Vagina (tissue), 2 donors: ENCODE measurements at places on chromosomes 11 and 22.

DNA sequence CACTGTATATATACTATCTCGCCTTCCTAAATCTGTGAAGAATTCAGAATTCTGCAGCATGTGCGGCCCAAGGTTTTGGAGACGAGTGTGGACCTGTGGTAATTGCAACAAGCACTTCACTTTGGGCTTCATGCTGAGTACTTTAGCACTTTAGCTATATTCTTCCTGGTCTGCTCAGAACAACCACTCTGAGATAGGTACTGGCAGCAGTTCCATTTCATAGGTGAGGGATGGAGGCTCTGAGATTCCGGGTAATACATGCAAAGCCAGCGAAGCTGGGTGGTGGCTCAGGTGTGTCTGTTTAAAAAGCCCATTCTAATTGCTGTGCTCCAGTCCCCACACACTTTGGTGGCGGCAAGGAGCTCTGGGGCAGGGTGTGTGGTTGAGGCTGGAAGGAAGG lies 6.4 kb downstream of the ELF5 start:
- DNase-seq: no peak

DNA sequence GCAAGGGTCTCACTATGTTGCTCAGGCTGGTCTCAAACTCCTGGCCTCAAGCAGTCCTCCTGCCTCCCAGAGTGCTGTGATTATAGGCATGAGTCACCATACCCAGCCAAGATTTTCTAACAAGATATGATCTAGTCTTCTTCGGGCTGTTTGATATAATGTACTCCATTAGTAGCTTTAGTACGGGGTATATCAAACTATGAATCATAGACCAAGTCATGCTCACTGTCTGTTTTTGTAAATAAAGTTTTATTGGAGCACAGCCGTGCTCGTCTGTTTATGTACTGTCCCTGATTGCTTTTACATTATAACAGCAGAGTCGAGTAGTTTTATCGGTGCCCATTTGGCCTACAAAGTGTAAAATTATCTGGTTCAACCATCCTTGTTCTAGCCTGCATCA lies 43.9 kb upstream of the GRIK4 start:
- DNase-seq: no peak

DNA sequence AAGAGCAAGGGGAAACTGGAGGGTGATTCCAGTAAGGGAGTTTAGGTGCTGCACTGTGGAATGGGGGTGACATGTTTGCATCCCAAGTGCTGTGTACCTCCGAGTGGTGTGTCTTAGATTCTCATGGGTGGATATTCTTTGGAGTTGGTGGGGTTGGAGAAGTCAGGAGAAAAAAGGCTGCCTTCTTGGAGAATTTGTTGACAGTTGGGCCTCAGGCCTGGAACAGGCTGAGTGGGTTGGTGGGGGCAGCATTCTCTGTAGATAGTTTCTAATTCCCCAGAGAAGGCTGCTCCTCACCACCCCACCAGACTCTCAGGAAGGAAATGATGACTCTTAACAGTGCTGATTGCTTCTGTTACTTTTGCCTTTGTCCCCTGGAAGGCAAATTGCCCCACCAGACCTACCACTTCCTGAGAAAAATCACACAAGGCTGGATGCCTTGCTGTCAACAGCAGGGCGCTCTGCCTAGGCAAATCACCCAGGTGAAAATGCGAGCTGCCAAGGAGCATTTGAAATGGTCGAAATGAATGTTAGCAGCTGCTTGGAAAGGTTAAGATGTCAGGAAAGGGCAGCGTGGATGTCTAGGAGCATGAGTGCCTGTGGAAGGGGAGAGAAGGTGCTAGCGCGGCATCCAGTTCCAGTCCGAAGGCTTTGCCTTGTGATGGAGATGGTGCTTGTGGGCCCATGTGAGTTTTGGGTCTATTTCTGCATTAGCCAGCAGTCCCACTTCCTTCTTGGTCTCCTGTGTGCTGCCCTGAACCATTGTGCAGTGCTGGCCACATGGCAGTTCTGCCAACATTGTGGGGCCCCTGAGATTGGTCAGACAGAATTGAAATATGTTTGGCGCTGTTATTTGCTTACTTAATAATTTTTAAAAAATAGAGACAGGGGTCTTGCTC lies 29.7 kb upstream of the SORL1-AS1 start:
- DNase-seq: peak; percentile 82

DNA sequence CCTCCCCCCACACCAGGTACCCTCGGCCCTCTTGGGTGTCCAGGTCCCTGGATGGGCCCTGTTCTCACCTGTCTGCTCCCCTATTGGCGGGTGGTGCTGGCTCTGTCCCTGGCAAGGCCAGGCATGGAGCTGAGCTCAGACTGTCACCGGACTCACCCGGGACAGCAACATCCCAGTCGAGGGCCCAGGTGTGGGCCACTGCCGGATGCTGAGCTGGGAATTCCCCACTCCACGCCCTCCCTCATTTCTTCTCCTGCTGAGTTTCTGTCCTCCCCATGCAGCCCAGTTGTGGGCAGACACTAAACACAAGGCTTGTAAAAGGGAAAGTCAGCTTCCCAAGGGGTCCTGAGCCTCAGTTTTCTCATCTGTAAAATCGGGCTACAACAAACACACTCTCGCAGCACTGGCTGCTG lies 2.0 kb upstream of the AP5B1 start:
- no peak for DNase-seq

DNA sequence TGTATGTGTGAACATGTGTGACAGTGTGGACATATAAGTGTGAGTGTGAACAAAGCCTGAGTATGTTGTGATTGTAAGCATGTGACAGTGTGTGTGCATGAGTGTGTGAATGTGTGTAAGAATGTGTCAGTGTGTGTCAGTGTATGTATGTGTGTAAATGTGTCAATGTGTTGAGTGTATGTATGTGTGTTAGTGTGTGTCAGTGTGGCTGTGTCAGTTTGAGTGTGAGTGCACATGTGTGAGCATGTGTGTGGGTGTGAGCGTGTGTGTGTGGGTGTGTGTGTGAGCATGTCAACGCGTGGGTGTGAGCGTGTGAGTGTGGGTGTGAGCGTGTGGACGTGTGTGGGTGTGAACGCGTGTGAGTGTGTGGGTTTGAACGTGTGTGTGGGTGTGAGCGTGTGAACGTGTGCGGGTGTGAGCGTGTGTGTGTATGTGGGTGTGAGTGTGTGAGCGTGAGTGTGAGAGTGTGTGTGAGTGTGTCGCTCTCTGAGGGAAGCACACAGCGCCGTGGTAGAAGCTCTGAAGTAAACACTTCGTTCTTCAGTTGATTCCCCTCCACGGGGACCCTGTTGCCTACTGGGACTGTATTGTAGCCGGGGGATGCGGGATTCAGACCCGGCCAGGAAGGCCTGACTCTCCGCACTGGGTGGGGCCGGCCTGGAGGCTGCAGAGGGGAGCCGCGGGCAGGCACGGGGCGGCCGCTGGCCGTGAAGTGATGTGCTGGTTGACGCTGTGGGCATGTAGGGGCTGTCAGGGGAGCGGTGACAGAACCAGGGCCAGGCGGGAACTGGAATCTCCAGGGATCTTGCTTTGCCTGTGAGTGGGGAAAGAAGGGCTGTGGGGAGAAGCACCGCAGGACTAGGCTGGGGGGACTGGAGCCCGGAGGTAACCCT lies 21.1 kb downstream of the RPS6KA4 start:
- DNase-seq: no peak

- no peak for DNase-seq
Measured at GRCh38 chr11:3747704-3748103, 49.6 kb downstream of the NUP98 start.

DNA sequence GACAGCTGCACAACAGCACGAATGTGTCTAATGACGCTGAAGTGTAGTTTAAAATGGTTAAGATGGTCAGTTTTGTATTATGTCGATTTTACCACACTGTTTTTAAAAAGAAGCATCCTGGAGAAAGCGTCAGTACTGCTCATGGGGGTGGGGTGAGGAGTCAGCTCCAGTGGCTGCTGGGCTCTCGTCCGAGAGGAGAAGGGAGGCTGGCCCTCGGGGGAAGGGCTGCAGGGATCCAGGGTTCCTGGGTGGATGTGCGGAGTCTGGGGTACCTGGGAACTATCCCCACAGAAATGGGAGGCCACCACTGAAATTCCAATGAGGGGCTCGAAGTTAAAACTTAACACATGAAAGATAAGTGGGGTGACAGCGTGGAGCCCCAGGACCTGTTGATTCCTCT lies 11.9 kb downstream of the C11orf21 start:
- DNase-seq: no peak

GRCh38 chr11:131391176-131391575 lies 20.8 kb downstream of the NTM start:
- no peak for DNase-seq

DNA sequence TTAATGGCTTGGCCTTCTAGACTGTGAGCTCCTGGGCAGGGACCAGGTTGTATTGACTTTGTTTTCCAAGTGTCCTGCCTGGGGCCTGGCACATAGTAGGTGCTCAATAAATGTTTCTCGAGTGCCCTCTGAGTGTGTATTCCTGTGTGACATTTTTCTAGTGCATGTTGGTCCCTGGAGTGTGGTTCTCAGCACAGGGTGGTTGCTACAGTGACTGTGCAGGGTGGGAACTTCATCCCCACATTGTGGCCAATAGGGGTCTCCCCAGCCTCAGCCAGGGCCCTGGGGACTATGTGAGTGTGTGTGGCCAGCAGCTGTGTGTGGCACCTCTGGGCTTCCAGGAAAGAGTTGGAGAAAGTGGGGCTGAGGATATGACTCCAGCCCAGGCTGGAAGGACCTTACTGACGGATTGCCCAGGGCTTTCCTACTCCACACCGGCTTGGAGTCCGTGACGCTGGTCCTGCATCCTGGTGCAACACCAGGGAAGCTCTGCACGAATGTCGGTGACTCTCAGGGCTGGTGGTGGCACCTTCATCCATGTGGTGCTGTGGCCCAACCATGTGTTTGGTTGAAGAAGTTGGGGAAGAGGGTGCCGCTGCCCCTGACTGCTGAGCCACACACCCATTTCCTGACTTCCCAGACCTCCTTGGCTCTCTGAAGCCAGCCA lies 9.0 kb upstream of the MARK2 start:
- no peak for DNase-seq

GRCh38 chr22:38163844-38164550 lies 17.6 kb downstream of the PLA2G6 start:
- no peak for DNase-seq

DNA sequence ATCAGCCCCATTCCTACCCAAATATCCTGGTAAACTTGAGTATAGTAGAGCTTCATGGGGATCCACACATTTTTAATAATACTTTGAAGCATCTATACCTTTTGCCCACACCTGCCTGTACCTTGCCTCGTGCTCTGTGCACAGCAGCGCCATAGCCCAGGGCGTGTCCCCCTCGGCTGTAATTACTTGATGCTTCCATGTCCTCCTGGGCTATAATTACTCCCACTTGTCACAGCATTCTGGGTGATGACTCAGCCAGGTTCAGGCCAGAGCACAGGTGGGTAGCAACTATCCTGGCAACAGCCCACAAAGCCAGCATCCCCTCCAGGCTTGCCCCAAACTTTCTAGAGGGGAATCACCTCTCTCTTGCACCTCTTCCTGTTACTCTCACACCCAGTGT lies 23.7 kb upstream of the SLC36A4 start:
- DNase-seq: no peak

DNA sequence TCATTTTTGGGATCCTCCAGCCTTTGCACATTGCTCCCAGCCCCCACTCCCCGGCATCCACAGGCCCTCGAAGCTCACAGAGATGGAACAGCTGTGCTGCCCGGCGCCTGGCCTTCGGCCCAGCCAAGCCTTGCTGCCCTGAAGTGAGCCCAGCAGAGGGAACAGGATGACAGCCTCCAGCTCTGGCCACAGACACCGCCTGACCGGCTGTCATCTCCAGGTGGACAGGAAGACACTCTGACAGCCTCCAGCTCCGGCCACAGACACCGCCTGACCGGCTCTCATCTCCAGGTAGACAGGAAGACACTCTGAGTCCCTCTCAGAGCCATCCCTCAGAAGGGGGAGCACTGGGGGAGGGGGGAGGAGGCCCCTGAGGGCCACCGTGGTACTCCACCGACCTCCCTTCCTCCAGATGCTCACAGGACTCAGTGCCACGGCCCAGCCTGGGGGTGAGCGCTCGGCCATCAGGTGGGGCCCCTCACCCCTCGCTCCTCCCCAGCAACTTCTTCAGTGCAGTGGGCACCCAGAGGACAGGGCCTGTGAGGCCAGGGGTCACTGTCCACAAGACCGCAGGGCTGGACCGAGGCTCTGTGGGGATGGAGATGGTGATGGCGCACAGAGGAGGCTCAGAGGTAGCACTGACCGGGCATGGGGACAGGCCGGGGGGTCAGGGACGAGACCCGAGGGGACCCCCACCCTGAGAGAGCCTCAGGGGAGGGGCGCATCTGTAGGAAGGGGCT lies 58.6 kb downstream of the BRD1 start:
- no peak for DNase-seq

DNA sequence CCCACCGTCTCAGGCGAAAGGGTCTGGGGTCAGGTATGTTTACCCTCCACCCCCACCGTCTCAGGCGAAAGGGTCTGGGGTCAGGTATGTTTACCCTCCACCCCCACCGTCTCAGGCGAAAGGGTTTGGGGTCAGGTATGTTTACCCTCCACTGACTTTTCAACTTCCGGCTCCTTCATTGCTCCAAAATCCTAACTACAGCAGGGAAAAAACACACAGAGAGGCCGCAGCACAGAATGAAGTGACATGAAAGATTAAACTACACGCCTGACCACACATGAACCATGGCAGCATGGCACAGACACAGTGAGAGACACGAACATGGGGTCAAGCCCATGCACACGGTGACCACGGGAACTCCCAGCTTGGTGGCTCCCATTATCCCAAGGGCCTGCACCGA lies 634.9 kb upstream of the B3GAT1 start:
- DNase-seq: no peak

GRCh38 chr22:47367993-47368945 lies 605.8 kb downstream of the TBC1D22A start:
- no peak for DNase-seq
